ENCODE measurements at places on chromosomes 11 and 22.

- DNase-seq = no peak
Observed at GRCh38 chr22:44407987-44408828, 89.8 kb downstream of the RTL6 start.

GRCh38 chr11:74138572-74138971, 32.2 kb downstream of the C2CD3 start:
- DNase-seq = no peak

- no peak for DNase-seq
Observed at GRCh38 chr11:128235958-128236357, 351.4 kb downstream of the ETS1 start.

DNA sequence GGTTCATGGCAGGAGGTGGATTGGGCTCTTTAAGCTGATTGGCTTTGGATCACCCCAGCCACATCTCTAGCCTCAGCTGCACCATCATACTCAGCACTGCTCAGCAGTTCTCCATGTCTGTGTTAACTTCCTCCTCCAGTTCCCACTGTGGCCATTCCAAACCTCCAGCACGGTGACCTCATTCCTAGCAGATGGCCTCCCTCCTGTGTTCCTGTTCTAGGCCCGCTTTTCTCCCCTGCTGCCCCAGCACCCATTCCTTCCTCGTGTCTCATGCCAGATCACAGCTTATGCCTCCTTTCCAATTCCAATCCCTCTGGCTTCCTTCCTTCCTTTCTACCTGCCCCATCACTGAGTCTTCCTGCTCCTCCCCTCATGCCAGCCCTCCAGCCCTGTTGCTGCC, 96.1 kb downstream of the MICAL2 start:
- no peak for DNase-seq

DNA sequence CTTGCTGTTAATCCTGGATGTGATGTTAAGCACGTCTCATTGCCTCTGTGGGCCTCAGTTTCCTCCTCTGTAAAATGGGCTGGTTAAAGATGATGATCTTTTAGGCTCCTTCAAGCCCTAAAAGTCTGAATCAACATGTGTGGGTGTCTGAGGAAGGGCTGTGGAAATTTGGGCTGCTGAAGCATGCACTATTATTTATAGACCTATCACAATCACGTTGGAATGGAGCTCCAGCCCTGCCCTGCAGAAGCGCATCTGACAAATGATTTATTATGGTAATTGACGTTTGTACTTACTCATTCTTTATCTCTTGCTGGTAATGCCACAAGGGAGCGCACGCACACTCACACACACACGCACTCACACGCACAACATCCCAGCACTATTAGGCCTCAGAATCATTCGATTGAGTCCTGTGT, 20.4 kb downstream of the P2RX3 start:
- no peak for DNase-seq

GRCh38 chr11:85099522-85099921, 527.6 kb downstream of the DLG2 start:
- DNase-seq = no peak

DNA sequence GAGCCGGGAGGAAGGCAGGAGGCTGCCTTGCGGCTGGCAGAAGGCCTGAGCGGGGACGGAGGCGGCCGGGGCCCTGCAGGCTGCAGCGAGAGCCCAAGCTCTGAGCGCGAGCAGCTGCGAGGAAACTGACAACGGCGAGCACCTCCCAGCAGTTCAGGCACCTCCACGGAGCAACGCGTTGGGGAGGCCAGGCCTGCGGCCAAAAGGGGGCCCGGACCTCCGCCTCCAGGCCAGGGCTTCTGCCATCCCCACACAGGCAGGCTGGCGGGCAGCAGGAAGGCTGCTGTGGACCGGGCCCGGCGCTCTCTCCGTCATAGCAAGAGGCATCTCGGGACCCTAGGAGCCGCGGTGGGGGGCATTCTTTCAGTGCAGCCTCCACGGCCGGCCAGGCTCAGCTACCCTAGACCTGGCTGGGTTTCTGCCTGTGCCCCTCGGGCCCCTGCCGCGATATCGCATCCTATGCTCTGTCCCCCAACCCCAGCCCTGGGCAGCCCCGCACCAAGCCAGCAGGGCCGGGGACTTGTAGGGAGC, 22.9 kb upstream of the SLC22A12 start:
- DNase-seq = no peak

DNA sequence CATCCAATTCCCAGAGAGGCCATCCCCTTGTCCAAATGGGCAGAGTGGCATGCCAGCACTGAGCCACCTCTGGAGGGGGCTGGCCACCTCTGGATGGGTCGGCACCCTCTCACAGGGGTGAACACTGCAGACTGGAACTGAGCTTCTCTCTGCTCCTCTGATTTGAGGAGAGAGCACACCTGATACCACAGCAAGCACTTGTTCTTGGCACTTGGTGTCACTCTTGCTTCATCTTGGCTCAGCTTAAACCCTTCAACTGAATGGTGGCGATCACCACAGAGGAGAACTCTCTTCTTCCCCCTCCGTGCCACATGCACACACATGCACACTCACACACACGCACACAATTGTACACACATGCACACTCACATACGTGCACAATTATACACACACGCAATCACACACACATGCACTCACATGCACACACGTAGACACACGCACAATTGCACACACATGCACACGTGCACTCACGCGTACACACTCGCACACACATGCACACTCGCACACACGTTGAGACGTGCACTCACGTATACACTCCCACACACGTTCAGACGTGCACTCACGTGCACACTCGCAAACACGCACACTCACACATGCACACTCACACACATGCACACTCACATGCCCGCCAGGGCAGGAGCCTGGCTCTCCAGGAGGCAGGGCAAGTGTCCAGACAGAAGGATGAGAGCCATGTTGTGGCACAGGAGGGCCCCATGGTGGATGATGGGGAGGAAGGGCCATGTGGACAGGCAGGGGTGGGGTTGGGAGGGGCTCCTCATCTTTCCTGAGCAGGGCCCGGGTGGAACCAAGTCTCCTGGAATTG, 23.4 kb downstream of the OVOL1 start:
- no peak for DNase-seq

DNA sequence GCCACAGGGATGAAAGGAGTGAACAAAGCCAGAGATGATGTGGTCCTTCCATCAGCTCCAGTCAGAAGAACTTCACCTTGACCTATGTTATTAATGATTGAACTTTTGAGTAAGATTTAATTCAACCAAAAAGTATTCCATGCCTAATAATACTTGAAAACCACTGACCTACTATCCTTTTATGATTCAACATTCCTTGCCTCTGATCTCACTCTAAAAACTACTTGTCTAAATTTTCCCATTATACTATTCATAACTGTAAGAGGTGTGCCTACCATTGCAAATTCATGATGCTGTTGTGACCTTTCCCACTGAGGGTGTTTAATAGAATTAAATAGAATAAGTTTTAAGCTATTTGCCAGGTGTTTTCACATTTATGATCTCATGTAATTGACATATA, 164.7 kb upstream of the GUCY1A2 start:
- no peak for DNase-seq

DNA sequence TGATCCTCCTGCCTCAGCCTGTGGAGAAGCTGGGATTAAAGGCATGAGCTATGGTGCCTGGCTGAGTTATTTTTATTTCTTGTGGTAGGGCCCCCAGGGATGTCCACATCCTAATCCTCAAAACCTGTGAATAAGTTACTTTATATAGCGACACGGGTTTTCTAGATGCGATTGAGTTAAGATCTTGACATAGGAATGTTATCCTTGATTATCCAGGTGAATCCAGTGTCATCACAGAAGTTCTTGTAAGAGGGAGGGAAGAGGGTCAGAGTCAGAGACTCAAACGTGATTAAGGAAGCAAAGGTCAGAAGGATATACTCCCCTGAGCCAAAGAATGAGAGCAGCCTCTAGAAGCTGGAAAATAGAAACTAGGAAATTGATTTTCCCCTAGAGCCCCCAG, 117.8 kb downstream of the INSC start:
- DNase-seq = no peak

DNA sequence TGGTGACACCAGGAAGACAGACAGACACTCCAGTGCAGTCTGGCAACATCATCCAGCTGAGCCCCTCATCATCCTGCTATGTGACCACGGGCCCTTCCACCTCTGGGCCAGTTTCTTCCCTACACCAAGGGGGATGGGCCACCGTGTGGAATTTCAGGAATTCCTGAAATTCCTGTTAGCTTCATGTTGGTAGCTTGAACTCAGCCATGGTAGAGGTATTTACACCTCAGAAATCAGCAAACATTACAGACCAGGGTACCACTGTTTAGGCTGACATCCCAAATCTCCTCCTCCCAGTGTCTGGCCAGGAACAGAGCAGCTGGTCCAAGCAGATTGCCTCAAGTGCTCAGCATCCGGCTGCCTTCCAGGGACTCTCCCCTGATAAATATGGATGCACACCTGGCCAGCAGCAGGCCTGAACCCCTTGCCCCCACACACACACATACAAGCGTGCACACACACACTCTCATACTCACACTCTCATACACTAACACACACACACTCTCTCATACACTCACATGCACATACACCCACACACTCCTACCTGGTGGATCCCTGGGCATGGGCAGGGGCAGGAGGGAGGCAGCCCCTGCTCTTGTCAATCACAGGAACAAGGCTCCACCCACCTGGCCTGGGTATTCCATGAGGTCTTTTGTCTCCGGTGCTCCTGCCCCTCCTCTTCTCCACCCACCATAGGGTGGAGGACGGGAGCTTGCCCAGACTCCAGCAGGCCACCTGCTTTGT, 85.2 kb downstream of the BUD13 start:
- DNase-seq = no peak

DNA sequence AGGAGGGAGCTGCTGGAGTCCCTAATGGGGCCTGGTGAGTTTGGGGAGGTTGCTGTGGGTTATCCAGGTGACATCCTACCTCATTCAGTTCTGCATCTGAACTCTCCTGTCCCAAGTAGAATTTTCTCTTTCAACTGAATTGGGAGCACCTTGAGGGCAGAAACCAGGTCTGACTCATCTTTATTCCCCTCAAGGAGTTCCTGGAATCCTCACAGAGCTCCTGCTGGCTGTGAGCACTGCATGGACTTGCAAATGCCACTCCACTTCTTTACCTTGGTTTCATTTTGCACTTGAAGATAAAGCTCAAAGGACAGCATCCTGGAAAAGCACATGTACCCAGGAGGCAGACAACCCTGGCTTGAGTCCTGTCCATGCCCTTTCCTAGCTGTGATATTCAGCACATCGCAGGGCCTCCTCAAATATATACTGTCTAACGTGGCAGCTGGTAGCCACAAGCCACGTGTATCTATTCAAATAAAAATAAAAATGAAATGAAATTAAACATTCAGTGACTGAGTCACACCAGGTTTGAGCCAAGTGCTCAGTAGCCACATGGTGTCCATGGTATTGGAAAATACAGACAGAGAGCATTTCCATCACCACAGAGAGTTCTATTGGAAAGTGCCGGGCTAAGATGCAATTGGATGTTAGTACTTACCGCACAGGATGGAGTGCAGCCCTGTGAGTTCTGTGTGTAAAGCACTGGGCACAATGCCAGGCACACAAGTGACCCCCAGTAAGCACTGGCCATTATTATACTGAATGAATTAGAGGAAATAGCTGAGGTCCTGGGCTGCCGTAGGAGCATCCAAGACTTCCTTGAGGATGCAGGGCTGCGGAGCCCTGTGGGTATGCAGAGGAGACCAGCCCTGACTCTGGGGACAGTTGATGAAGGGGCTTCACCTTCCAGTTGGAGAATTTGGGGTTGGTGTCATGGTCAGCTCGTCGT, 149.0 kb downstream of the PKNOX2 start:
- no peak for DNase-seq

DNA sequence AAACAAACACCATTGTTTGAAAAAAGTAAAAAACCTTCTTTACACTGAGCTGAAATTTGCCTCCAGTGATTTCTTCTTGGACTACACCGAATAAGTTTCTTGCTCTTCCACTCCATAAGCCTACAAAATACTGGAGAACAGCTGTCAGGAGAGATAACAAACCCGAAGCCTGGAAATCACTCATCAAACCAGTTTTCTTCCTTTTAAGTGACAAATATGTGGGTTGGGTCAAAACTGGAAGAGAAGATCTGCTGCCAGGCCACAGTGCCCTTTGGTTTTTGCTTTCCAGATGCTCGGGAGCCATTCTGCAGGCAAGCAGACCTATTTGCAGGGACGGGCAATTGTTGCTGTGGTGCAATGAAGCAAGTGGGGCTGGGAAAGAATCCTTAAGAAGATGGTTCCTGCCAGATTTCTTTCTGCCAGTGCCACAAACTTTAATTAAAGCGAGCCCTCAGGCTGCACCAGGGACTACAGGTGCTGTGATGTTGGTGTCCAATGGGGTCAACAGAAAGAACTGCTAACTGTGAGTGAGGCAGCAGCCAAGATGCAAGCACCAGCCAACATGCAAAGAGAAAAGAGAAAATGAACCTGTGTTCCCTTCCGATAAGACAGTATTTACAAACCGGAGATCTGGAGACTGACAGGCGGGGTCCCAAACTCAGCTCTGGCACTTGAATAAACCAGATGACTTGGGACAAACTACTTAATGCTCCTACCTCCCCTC, 44.8 kb upstream of the SMCO4 start:
- no peak for DNase-seq

DNA sequence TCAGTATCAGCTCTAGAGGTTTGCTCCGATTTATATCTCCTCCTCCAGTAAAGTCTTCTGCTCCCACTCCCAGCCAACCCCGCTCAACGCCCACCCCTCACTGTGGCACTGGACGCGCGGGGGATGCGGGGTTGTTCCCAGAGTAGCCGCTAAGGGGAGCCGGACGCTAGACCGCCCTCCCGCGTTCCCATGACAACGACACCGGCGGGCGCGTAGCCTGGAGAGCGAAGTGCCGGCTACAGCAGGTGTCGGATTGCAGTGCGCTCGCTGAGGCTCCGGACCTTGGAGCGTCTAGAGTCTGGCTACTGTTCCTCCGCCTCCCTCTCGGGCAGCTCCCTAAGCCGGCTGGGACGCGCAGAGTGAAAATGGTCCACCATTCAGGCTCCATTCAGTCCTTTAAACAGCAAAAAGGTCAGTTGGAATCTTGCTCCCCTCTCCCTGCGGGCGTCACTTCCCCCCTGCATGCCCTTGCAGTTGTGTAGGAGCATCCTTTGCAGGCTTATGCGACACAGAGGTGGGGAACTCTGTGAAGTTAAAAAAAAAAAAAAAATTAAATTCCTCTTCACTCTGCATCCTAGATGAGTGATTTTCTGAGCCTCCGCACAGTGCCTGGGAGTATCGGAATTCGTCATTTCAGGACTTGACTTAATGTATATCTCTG, at the start of gene ANO3:
ANO3 (plus strand) TSS at position 220 of the 661 bp plus-strand sequence; CDS start at position 366, 146 bp downstream.
- no peak for DNase-seq

DNA sequence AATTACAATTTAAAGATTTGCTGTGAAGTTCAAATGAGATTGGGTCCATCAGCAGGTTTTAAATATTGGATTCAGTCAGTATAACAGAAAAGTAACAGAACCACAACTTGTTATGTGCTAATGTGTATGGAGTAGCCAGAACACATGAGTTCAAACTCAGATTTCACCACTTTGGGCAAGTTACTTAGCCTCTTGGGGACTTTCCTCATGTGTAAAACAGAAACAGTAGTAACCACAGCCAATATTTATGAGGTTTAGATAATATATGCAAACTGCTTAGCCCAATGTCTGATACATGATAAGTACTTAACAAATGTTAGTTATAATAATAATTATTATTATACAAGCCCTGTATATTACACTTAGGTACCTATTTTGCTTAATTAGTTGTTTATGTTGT, 21.8 kb upstream of the SLC5A12 start:
- DNase-seq = no peak

- no peak for DNase-seq
Observed at GRCh38 chr11:35651263-35651662, 11.3 kb upstream of the TRIM44 start.

- no peak for DNase-seq
Observed at GRCh38 chr22:26480611-26480932, 3.0 kb downstream of the HPS4 start.

- DNase-seq = no peak
Observed at GRCh38 chr11:127002669-127003259, 2.2 kb upstream of the KIRREL3 start.

All from activated CD8-positive, alpha-beta memory T cell treated with anti-CD3 and anti-CD28 coated beads for 4 hours (primary cell).